Activated CD4-positive, CD25-positive, alpha-beta regulatory T cell (primary cell): ENCODE measurements at places on chromosomes 11 and 22.

GRCh38 chr11:95296165-95296564, 65.2 kb upstream of the SESN3 start:
- DNase-seq, result no peak

GRCh38 chr11:121552154-121552553, 99.4 kb upstream of the SORL1-AS1 start:
- no peak for DNase-seq

DNA sequence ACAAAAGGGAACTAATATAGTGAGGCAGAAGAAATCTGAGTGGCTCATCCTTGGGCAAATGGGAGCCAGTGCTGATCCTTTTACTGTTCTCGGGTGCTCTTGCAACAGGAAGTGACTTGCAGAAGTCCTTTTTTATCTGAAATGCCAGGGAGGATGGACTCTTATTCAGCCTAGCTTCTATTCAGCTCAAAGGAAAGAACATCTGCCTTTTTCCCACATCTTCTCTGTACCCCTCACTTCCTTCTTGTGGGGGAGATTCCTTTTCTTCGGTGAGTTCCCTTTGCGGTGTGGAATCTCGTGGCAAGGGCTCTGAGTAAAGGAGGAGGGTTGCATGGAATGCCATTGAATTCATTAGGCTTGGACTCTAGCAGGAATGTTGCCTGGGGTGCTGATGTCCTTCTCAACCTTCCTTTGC, 76.2 kb downstream of the ZBTB16 start:
- no peak for DNase-seq

- DNase-seq, result no peak
Measured at GRCh38 chr11:43360361-43361032, 1.8 kb downstream of the TTC17 start.

- DNase-seq, result no peak
Measured at GRCh38 chr11:61955422-61956135, 5.4 kb downstream of the BEST1 start.

DNA sequence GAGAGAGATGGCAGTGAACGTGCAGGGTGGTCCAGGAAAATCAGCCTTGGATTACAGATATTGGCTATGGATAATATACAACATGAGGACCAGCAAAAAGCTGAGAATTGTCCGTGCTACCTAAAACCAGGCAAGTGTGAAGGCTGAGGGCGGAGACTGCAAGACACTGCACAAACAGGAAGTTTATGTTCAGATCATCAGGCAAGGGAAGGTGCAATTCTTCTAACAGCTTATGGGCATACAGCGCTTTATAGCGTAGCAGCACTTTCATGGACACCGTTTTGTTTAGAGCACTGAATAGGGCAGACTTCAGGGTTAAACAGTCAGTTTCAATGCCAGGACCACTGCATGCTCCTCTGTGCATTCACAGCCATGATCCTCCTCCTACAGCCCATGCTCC, 93.1 kb upstream of the TMEM45B start:
- DNase-seq, result no peak

DNA sequence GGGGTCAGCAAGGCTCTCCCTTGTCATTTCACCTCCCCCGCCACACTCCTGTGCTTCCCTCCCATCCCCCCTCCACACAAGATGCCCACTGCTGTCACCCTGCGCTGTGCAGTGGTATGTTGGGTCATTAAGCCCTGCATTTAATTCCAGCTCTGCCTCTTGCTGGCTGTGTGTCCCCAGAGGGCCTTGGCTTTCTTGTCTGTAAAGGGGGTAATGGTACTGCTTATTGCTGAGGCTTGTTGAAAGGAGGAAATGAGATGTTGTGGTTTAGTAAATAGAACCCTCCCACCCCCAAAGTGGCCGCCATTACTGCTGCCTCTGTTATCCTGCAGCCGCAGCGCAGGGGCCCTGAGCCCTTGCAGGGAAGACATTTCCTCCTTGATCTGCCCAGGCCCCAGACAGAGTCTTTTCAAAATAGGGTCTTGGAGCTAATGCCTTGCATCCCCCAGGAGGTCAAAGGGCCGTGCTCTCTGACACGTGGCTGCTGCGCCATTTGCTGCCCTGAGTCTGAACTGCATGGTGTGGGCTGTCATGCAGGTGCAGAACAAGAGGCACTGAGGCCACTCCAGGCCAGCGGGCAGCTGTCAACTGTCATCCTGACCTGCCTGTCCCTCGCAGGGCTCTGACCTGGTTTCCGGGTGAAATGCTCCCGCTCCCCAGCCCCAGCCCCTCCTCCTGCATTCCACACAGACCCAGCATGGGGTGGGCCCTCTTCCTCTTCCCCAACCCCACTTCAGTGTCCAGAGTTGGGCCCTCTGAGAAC, 18.7 kb downstream of the PVALB start:
- no peak for DNase-seq
